ENCODE measurements at places on chromosomes 2 and 18.

- no peak for DNase-seq
These were observed 274.5 kb downstream of the PIK3C3 start for GRCh38 chr18:42229211-42230210.

- DNase-seq = no peak
These were observed 77.8 kb downstream of the RAPGEF4 start for GRCh38 chr2:172813314-172813888.

- no peak for DNase-seq
These were observed 895.2 kb downstream of the TRIB2 start for GRCh38 chr2:13611939-13612338.

DNA sequence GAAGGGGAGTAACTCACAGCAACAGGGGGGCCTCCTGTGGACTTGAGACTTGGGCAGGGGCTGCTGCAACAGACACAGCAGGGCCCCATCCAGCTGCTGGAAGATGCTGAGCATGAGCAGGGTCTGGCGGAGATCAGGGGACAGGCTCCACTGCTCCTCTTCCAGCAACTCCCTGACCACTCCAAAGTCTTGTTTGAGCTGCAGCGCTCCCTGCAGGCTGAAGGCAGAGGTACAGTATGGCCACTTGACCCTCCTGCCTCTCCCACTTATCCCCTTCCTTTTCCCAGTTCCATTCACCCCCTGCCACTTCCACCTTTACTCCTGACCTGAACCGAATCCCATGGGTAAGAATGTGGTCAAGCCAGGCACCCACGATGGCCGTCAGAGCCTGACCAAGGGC lies 2.4 kb upstream of the MRPL53 start:
- no peak for DNase-seq

DNA sequence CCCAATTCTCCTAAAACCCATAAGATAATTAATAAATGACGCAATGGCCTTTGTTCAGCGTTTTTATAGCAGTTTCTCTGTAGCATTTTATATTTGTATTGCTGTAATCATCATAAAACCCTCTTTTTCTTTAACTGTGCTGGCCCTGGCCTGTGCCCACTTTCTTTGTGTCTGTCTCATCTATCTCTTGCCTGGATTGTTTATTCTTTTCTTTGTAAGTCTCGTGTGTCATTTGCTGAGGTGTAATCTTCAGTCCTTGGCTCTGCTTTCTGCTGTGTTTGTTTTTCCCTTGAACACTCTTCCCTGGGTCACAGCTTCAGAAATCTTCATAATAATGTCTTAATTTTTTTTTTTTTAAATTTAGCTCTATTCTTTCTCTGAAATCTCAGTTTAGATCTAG lies 525.8 kb upstream of the LINC00305 start:
- no peak for DNase-seq

Data from urinary bladder (tissue), 4 donors.